ENCODE measurements at places on chromosomes 2 and 18.

GRCh38 chr2:134362740-134363139, 108.9 kb downstream of the MGAT5 start:
- DNase-seq, result no peak

- DNase-seq, result no peak
Measured at GRCh38 chr2:10883801-10884478, 27.8 kb upstream of the KCNF1 start.

GRCh38 chr2:154452906-154453493, 245.5 kb upstream of the KCNJ3 start:
- DNase-seq, result peak; percentile 17

GRCh38 chr2:235833971-235834620, 334.1 kb downstream of the GBX2 start:
- DNase-seq, result no peak

GRCh38 chr2:159094173-159094737, 125.8 kb downstream of the TANC1 start:
- no peak for DNase-seq

DNA sequence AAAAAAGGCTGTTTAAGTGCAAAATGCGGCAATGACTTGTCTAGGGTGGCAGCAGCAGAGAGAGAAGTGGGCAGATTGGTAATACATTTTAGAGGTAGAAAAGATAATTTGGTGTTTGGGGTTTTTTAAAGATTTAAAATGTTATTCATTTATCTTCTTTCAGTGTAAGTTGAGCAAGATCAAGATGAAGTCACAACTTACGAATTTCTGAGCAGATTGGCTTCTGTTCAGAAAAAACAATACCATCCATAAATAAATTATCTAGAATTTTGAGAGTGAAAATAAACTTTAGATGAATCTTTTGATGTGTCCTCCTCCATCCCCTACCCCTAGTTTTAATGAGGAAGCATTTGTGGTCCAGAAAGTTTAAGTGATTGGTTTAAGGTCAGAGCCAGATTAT, 47.9 kb upstream of the FAM171B start:
- DNase-seq, result no peak

DNA sequence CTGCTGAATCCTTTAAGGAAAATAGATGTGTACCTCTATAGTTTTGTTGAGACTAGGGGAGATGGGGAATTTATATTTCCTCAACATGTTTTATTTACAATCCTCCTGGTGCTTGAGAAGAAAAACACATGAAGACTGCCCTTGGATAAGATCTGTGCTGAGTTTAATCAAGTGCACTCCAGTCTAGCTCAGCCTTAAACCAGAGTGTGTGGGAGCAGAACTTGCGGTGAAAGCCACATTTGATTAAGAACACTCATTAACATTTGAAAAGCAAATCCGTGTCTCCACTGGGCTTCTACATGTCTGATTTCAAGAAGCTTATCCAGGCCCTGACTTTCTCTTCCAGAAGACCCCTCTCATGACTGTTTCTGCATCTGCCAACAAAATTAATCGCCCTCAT, 84.8 kb upstream of the ITGA6 start:
- no peak for DNase-seq

- peak; percentile 59 for DNase-seq
Measured at GRCh38 chr2:159807183-159808031, 9.4 kb upstream of the CD302 start.

DNA sequence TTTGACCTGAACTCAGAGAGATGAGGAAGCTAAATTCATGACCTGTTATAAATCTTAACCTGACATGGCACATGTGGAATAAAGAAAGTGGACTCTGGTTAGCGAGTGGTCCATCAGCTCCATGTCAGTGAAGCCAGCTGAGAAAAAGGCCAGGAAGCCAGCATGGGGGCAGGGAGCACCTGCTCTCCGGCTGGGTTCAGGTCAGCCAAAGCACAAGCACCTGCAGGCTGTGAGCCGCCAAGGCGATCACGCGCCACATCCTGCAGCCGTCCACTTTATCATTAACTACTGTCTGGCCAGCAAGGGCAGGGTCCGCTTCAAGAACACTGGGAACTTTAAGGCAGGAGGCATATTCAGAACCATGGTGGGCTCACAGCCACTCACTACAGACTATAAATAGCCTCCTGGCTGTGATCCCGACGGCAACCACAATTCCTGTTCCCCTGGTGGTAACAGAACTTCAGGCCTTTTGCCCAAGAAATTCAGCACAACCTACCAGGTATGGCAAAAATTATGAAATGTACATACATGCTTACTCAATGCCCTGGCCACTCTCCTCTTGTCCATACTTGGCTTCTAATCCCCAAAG, 35.5 kb downstream of the ACVR1 start:
- no peak for DNase-seq

- DNase-seq, result no peak
Measured at GRCh38 chr2:225137971-225138370, 95.7 kb upstream of the DOCK10 start.

DNA sequence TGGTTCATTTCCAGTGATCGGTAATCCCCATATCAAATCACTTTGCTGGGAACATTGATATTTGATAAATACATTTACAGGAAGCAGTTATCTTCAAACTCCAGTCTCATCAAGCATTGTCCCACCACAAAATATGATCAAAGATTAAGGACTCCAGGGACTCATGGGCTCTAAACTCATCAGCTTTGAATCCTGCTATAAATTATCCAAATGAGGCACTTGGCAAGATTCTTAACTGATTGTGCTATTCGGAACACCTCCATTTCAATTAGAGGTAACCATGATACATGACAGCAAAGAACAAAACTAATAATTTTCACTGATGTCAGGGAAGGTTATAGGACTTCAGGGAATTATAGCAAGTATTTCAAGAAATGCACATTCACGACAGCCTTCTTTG, 1088.1 kb upstream of the PIK3C3 start:
- no peak for DNase-seq

All from erythroblast (primary cell).